ENCODE measurements at places on chromosomes 6 and 20.

- no peak for DNase-seq
Observed at GRCh38 chr6:340991-341827, 48.9 kb downstream of the DUSP22 start.

- DNase-seq: no peak
Observed at GRCh38 chr6:137917551-137918325, 50.7 kb downstream of the TNFAIP3 start.

- no peak for DNase-seq
Observed at GRCh38 chr6:37225350-37226169, 32.0 kb upstream of the TBC1D22B start.

GRCh38 chr20:33790566-33790965, 20.6 kb upstream of the CHMP4B start:
- DNase-seq: no peak

DNA sequence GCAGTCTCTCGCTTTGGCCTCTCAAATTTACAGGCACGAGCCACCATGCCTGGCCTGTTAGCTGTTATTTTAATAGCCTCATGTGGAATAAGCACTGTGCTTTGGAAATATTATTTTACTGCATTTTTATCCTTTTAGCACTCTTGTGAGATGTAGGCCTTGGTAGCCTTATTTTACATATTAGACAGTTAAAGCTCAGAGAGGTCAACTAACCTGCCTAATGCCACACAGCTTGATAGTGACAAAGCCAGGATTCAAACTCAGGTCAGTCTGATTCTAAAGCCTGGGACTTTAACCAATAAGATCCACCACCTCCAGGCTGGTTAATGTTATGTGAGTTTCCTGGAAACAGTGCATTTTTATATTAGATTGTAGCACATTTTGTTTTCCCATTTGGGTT, 9.5 kb downstream of the TNFAIP3 start:
- DNase-seq: no peak

Measured in NCI-H2081 treated with DMSO at 0.1 percent for 48 hours (cell line).